ENCODE measurements at places on chromosomes 1 and 21.
A peak's percentile ranks its signal among the peaks of the same experiment; 100 is the strongest.

GRCh38 chr1:17791055-17791390 is 35.9 kb downstream of the ACTL8 start:
- no peak for DNase-seq

DNA sequence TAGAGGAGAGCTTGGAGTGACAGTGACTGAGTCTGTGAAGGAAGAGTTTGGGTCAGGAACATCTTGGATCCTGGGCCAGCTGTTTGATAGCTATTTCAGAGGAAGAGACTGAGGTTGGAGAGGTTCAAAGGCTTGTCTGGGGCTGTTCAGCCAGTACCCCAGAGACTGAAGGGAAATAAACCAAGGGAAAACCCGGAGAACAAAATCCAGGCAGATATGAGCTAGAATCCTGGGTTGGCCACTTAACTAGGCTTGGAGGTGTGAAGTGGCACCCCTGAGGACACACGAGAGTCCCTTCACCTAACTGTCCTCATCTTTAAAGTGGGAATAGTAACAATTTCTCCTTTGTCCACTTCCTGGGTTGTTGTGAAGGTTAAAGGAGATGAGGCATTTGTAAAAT is 23.1 kb upstream of the EPB41 start:
- no peak for DNase-seq

- no peak for DNase-seq
Measured at GRCh38 chr1:87197641-87198040, 131.0 kb upstream of the LMO4 start.

DNA sequence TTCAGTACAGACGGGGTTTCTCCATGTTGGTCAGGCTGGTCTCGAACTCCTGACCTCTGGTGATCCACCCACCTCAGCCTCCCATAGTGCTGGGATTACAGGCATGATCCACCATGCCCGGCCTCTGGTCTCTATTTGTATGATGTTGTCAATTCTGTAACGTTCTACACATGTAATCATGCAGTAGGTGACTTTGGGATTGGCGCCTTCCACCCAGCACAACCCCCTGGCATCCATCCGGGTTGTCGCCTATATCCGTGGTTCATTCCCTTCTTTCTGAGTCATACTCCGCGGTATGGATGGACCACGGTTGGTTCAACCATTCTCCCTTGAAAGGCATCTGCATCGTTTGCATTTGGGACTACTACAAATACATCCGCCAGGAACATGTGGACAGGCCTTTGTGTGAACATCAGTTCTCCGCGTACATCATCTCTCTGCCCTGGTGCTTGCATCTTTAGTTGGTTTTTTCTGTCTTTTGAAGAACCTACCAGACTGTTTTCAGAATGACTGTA is 72.1 kb downstream of the PDE9A start:
- DNase-seq: no peak

DNA sequence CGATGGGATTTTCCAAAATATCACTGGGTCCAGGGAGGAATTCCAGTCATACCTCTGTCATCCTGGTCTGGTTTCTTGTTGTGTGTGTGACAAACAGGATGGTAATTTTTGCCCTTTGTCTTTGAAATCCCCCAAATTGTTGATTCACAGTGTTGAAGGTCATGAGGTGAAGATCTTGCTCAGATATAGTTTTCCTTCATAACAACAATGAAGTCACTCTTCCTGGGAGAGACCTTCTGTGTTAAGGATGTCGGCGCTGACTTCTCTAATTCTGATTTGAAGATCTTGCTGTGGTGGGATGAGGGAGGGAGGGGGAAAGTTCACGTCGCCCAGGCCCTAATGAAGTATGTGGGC is 32.2 kb upstream of the MPZL1 start:
- no peak for DNase-seq

DNA sequence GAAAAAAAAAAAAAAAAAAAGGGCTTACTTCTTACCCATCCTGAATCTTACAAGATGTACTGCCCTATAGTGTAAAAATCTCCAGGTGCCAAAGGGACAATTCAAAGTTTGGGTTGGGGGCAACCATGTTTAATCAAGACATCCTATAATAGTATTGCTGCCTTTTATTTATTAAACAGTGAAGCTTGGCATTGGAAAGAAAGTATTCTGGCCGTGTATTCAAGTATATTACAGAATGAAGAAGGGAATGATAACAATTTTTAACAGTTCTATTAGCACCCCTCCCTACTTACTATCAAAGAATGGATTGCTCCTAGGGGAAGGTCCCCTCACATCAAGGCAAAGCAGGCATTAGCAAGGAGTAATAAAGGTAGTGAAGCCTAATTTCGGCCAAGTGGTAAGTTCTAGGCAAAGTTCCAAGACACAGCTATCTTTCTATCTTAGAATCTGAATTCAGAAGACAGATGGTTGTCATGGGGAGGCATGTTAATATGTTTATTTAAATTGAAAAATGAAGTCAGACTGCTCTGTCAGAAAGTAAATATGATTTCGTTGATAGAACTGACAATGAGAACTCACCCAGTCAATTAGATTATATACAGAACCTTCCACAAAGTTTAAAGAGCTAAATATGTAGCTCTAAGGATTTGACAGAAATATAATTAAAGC is 24.6 kb downstream of the ST7L start:
- no peak for DNase-seq

- DNase-seq: no peak
Measured at GRCh38 chr21:46254208-46254975, 25.8 kb upstream of the LSS start.

- peak; percentile 28 for DNase-seq
Measured at GRCh38 chr1:28509705-28510272, 3.9 kb downstream of the RCC1 start.

GRCh38 chr1:47834326-47834725 is 162.9 kb downstream of the TRABD2B start:
- DNase-seq: no peak

DNA sequence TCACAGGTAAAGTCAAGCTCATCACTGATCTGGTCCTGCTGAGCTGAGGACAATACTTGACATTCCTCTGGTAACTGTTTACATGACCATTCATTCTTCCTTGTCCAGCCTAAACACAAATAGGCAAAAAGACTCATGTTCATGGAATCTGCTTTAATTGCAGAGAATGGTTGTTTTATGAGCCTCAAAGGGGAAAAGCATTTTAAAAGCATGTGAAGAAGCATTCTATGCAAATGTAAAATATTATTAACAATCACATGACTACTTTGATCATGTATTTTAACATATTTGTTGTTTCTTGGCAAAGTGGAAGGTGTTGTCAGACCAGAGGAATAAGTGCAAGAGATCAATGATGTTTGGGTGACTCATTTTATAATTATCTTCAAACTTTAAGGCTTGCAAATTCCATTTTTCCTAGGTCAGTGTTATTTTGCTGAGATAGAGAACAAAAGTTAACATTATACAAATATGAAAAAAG is 133.7 kb downstream of the RUNX1 start:
- no peak for DNase-seq

DNA sequence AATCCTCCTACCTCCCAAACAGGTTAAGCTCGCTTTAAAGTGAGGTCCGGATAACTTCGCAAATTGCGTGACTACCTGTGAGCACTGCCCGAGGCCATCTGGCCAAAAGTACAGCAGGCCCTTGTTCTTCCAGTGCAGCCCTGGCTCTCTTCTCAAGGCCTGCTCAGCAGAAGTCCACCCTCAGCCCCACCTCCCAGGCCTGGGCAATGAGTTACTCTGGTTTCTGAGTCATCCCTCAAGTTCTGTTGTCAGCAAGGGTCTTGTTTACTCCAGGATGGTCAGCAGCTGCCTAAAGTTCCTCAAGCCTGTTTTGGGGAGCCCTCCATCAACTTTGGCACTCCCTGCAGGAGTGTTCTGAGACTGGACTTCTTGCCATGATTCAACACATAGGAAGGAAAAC is 101.7 kb downstream of the BCAR3 start:
- DNase-seq: no peak

DNA sequence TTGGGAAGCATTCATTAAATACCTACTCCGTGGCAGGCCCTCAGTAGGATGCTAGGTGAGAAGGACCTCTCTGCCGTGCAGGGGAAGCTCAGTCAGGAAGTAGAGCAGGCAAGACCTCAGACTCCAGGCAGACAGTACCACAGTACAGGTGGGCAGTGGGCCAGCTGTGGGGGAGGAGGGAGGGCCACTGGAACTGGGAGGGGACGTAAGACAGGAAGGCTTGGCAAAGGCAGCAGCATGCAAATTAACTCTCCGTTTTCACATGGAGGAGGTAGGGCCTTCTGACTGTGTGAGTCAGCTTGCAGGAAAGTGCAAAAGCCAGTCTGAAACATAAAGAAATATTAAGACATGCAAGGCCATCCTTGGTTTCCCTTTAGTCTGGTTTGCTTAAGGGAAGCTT is 157.7 kb downstream of the TRIM33 start:
- DNase-seq: no peak

DNA sequence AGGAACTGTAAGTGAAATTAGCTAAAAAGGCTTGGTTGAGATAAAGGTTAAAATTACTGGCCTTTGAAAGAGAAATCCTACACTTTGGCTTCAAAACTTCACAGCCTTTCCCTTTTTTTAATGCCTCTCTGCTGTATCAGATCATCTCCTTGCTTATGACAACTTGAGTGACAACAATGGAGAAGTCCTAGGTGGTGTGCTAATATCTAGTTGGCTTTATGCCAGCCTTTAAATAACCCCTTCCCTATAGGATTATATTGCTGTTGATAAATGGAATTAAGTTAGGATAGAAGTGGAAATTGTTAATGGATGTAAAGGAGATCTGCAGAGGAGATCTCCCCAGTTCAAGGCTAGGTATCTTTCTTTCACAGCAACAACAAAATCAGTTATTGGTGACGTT is 130.2 kb upstream of the ATP1B1 start:
- DNase-seq: no peak

- DNase-seq: no peak
Measured at GRCh38 chr1:30704271-30704670, 19.1 kb downstream of the MATN1 start.

- no peak for DNase-seq
Measured at GRCh38 chr1:174777262-174777661, 222.5 kb upstream of the CACYBP start.

GRCh38 chr1:218665221-218665620 is 320.1 kb downstream of the TGFB2 start:
- no peak for DNase-seq

DNA sequence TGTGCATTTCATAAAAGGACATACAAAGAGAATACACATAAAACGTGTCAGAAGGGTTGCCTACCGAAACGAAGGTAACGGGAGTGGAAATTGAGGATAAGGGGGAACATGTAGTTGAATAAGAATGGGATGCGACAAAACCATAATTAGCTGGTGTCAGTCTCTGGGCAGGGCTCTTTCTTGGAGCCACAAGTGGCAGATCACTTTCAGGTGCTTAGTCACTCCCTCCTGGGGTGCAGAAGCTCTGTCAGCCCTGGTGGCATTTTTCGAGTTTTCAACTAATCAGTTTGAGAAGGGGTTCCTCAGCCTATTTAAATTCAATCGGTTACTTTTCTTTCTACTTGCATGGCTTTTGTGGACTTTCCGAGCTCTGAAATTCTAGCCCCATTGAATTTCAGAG is 133.9 kb upstream of the IGSF21 start:
- DNase-seq: no peak

- DNase-seq: no peak
Measured at GRCh38 chr1:209672705-209673630, 2.2 kb upstream of the G0S2 start.

DNA sequence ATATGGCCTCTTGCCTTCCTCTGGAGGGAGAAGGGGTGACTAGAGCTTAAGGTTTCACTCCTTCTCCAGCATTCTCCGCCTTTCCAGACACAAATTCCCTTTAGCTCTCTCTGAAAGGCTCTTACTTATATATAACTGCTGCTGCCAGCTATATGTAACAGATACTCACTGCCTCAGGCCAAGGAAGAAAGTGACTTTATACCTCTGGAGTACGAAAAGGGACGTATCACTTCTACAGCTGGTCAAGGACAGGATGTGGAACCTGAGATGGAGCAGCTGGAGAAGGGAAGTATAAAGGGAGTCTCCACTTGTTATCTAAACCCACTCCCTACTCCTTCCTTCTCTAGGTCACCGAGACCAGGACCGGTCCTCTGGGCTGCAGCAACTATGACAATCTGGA is 102.4 kb downstream of the BRINP2 start:
- no peak for DNase-seq

GRCh38 chr1:67833602-67833940 is 304 bp upstream of the GNG12 start:
- no peak for DNase-seq

GRCh38 chr1:145997016-145997717 is 788 bp upstream of the TXNIP start:
- peak; percentile 52 for DNase-seq

DNA sequence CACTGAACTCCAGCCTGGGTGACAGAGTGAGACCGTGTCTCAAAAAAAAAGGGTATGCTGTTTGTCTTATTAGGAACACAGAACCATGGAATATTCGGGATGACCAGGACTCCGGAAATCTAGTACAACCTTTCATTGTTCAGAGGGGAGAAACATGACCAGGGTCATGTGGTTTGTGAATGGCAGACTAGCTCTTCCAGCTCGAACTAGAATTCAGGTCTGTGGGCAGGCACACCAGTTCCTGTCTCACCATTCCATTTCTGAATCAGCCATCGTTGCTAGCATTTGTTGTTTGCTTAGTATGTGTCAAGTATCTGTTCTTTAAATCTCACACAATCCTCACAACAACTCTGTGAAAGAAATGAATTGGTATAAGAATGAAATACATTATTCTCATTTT is 50.9 kb downstream of the MDM4 start:
- DNase-seq: no peak

- DNase-seq: no peak
Measured at GRCh38 chr1:232590744-232591082, 39.2 kb downstream of the SIPA1L2 start.

DNA sequence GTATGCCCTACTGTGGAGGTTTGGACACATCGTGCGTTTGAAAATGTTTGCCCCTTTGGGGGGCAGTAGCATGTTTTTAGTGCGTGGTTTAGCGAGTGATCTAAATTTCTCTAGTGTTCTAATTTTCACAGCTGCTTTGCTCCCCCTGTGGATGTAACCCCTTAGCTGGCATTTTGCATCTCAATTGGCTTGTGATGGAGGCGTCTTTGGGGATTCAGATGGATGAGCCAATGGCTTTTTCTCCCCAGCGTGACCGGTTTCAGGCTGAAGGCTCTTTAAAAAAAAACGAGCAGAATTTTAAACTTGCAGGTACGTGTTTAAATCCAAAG is 836 bp downstream of the CDC7 start:
- DNase-seq: no peak

DNA sequence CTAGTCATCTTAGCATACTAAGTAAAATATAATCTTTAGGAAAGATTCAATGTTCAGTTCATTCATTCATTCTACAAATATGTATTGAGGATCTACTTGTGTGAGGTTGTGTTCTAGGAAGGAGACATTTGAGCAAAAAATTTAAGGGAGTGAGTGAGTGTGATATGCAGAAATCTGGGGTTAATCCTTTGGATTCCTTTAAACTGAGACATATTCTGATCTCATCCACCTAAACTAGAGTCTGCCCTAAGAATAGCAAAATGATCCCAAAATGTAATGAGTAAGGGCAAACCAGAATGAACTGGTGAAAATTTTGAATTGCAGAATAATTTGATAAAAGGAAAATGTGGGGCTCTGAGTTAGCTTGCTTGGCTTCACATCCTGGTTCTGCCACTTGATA is 8.6 kb downstream of the UBE2U start:
- DNase-seq: no peak

GRCh38 chr21:33657124-33657820 is 15.0 kb downstream of the ITSN1 start:
- DNase-seq: peak; percentile 42

All from HL-60 (cell line).